Ascending aorta (tissue), 2 donors: ENCODE measurements at places on chromosomes 16 and 17.

GRCh38 chr16:76157629-76158028 lies 119.6 kb upstream of the CNTNAP4 start:
- DNase-seq = no peak

DNA sequence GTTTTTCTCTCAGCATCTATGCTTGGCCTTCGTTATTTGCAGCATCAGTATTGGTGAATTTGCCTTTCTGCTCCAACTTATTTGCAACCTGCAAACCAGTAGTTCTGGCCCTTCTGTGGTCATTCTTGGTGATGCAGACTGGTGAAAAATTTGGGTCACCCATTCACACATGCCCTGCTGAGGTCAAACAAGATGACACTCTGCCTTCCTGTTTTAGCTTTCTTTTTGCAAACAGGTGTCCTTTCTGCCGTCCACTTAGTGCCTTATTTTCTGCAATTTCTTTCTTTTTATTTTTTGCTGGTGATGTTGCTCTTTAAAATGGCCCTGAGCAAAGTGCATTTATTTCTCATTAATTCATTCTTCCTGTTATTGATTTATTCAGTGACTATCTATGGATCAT lies 31.3 kb downstream of the PLCG2 start:
- DNase-seq = no peak

- no peak for DNase-seq
These were observed 58.2 kb upstream of the STAC2 start for GRCh38 chr17:39283896-39284295.

- DNase-seq = peak; percentile 53
These were observed 4.5 kb downstream of the RMI2 start for GRCh38 chr16:11349599-11350276.

DNA sequence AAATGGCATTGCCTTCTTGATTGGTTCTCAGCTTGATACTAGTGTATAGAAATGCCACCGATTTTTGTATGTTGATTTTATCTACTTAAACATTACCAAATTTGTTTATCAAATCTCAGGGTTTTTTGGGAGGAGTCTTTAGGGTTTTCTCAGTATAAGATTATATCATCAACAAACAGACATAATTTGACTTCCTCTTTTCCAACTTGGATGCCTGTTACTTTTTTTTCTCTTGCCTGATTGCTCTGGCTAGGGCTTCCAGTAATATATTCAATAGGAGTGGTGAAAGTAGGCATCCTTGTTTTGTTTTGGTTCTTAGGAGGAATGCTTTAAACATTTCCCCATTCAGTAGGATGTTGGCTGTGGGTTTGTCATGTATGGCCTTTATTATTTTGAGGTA lies 29.1 kb downstream of the EFCAB13 start:
- DNase-seq = no peak

DNA sequence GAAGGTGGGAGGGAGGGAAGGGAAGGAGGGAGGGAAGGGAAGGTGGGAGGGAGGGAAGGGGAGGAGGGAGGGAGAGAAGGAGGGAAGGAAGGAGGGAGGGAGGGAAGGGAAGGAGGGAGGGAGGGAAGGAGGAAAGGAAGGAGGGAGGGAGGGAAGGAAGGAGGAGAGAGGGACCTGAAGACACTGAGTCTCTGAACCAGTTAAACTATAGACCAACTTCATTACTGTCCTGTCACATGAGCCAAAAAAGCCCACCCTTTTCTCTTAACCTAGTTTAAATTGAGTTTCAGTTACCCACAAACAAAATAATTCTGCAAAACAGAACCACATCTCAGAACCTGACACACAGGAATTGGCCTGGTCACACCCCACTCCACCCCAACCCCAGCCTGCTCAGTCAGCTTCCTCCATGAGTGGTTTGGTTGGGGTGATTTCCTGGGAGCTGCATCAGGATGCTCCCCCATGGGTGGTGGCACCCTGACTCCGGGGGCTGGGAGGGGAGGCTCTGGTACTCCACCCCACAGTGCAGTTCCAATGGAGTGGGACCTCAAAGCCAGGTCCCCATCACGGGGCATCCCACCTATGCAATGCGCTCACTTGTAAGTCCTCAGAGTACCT lies 4.7 kb upstream of the PRR29 start:
- DNase-seq = peak; percentile 47

GRCh38 chr16:80784951-80785350 lies 19.4 kb downstream of the CDYL2 start:
- DNase-seq = no peak

DNA sequence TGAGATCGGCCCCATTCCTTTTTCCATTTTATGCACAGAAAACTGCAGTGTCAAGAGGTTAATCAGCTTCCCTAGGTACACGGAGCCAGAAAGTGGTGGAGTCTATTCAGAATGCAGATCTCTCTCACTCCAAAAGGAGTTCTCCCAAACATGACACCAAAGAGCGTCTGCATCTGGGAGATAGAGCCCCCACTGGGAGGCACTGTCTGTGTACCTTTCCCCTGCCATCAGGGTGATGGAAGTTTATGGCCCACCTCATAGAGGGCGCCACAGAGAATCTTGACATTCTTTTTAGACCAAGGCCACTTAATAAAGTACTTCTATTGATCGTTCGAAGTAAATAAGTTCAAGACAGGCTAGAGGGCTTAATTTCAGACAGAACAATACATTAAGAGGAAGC lies 493.7 kb upstream of the ERCC4 start:
- no peak for DNase-seq

GRCh38 chr16:54173490-54173889 lies 113.1 kb downstream of the IRX3 start:
- DNase-seq = no peak

DNA sequence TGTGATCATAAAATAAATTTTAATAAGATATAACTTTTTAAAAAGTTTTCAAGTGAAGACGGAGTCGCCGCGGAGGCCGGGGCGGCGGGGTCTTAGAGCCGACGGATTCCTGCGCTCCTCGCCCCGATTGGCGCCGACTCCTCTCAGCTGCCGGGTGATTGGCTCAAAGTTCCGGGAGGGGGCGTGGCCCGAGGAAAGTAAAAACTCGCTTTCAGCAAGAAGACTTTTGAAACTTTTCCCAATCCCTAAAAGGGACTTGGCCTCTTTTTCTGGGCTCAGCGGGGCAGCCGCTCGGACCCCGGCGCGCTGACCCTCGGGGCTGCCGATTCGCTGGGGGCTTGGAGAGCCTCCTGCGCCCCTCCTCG lies at the start of gene FOXC2:
FOXC2 (plus strand) TSS at position 229 of the 365 bp plus-strand sequence. CDS start 507 bp downstream, outside the sequence.
- peak; percentile 97 for DNase-seq

DNA sequence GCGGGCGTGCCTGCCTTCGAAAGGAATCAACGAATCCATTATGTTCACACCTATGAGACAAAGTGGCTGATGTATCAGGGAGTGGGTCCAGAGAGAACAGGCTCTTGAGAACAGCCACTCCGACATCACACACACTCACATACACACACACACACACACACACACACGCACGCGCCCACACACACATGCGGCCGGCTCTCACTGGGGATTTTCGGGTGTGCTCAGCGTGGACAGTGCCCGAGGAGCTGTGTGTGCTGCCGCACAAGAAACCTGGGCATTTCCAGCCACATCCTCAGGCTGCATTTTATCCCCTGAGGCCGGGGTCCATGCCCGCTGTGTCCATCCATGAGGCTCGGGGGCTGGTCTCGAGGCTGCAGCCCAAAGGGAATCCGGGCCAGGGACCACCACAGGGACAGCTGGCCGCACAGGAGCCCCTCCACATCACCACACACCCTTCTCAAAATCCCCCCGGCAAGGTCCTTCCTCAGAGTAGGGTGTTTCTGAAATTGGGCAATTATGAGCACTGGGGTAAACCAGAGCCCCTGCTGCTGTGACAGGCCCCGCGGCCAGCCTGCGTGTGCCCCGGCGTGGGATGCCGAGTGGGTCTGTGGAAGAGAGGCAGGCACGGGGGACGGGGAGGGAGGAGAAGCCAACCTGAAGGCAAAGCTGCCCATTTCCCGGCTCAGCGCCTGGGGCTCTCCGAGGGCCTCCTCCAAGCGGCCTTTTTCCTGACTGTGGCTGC lies 24.8 kb downstream of the MRM3 start:
- no peak for DNase-seq

DNA sequence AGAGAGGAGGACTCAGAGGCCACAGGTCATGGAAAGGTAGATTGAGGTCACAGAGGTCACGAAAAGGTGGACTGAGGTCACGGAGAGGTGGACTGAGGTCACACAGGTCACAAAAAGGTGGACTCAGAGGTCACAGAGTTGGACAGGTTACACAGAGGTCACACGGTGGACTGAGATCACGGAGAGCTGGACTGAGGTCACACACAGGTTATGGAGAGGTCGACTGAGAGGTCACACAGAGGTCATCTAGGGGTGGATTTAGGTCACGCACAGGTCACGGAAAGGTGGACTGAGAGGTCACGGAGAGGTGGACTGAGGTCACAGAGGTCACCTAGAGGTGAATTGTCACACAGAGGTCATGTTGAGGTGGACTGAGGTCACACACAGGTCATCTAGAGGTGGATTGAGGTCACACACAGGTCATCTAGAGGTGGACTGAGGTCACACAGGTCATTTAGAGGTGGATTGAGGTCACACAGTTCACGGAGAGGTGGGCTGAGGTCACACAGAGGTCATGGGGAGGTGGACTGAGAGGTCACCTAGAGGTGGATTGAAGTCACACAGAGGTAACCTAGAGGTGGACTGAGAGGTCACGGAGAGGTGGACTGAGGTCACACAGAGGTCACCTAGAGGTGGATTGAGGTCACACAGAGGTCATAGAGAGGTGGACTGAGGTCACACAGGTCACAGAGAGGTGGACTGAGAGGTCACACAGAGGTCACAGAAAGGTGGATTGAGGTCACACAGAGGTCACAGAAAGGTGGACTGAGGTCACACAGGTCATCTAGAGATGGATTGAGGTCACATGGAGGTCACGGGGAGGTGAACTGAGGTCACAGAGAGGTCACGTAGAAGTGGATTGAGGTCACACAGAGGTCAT lies 26.7 kb upstream of the JPT2 start:
- DNase-seq = no peak

DNA sequence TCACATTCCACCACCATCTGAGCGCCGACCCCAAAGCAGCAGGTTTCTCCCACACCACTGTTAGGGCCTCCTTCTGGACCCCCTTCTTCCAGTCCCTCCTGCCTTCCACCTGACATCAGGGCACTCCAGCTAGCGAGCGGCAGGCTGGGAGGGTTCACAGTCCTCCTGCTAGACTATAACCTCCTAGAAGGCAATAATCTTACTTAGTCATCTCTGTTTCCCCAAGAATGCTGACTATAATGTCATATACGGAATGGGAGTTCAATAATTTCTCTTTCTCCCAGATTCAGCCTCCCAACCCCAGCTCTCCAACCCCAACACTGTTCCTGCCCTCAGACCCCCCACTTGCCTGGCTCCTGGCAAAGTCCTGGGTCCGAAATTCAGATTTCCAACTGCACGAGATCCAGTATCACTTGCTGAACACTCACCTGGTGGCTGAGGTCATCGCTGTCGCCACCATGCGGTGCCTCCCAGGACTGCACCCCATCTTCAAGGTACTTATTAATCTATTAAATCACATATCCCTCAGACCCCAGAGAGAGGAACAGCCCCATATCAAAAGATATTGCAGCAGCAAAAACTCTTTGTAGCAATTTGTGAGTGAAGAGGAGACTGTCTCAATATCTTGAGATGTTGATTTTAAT lies 5.6 kb downstream of the ALOX12 start:
- DNase-seq = no peak

- peak; percentile 73 for DNase-seq
These were observed 93.4 kb upstream of the TNRC6A start for GRCh38 chr16:24635900-24636610.

- DNase-seq = no peak
These were observed 21.4 kb downstream of the KIAA0513 start for GRCh38 chr16:85048921-85049562.

DNA sequence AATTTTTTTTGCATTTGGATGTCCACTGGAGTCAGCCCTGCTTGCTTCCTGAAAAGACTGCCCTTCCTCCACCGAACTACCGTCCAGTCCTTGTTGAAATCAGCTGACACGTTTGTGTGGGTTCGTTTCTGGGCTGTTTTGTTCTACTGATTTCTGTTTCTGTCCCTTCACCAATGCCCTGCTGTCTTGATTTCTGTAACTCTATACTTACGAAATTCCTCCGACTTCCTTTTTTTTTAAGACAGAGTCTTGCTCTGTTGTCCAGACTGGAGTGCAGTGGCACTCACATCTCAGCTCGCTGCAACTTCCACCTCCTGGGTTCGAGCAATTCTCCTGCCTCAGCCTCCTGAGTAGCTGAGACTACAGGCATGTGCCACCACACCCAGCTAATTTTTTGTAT lies 8.4 kb upstream of the GAA start:
- DNase-seq = no peak

DNA sequence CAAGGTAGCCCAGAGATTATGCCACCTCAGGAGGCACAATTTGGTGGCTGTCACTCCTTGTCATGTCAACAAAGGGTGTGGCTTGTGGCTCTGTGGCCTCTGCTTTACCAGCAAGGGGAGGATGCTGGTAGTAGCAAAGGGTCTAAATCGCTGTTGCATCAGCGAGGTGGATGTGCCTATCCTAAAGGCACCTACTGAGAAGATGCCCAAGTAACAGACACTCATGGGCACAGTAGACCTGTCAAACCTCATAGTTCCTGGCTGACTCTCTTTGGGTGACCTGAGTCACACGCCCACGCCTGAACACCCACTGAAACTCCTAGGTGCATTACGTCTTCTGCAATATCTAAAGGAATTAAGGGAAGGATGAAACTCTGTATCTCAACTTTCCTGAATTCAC lies 139.5 kb downstream of the PRKCB start:
- no peak for DNase-seq

GRCh38 chr17:1939981-1940809 lies 84.9 kb downstream of the RTN4RL1 start:
- no peak for DNase-seq

DNA sequence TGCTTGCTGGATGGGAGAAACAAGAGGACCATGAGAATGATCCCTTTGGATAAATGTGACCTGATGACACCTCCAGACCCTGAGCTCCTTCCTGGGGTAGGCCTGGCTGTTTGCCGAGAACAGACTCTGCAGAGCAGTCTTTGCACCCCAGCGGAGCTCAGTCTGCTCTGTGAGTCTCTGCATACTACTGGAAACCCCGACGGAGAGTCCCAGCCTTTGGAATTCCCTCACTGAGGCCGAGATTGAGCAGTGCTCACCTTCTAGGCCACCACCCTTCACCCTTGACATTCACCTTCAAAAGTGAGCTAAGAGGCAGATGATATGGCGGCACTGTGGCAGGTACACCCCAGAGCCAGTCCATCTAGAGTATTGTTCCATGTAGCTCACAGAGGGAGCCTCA lies 172.2 kb upstream of the CDH13 start:
- DNase-seq = no peak

DNA sequence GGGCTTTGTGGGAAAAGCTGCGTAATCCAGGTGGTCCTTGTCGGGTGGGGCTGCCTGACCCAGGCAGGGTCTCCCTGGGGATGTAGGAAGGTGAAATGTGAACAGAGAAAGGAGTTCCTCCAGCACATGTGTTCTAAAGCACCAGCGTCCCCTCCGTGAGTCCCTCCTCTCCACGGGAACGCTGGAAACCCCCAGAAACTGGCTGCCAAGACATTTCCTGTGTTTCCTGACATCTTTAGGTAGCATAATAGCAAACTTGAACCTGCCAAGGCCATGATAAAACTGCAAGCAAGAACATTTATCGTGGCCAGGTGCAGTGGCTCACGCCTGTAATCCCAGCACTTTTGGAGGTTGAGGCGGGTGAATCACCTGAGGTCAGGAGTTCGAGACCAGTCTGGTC lies 12.6 kb upstream of the PYDC1 start:
- DNase-seq = no peak
